ENCODE measurements at places on chromosomes 11 and 22. TPM values are rescaled to one million over a fixed set of nuclear protein-coding genes. Genes with fewer than 3 reads are reported as not detected.

Gene POU2AF3
- 0.99 TPM for total RNA-seq

Gene INPP5J
- total RNA-seq, result 2.7 TPM

Gene PKNOX2
- total RNA-seq, result 9.7 TPM

Gene MMP27
- 1.2 TPM for total RNA-seq

Gene BEST1
- 66.5 TPM for total RNA-seq

Gene PGA5
- total RNA-seq, result not detected

Gene GRK3
- total RNA-seq, result 16.0 TPM

Gene MOV10L1
- 5.6 TPM for total RNA-seq

Gene DNAJB7
- not detected for total RNA-seq

Gene B4GALNT4
- 71.6 TPM for total RNA-seq

Gene CD248
- total RNA-seq, result 37.8 TPM

Gene LGALS1
- 510 TPM for total RNA-seq

Gene RFPL1
- total RNA-seq, result not detected

Gene GLB1L2
- total RNA-seq, result 8.7 TPM

Gene GALR3
- total RNA-seq, result not detected

Gene SGSM1
- total RNA-seq, result 3.6 TPM

Gene TIGD3
- total RNA-seq, result 3.6 TPM

Gene OR52E2
- total RNA-seq, result not detected

Gene NUCB2
- 102 TPM for total RNA-seq

Gene KDM4E
- total RNA-seq, result not detected

Gene OR51B2
- total RNA-seq, result 0.44 TPM

Gene CCDC117
- total RNA-seq, result 42.3 TPM

Gene CEP126
- 17.2 TPM for total RNA-seq

Gene PATE4
- not detected for total RNA-seq

Gene TYR
- total RNA-seq, result 65.3 TPM

Gene VPS37C
- 12.5 TPM for total RNA-seq

Gene GPR83
- total RNA-seq, result 1.3 TPM

Gene TREH
- total RNA-seq, result not detected

Gene MRGPRX4
- not detected for total RNA-seq

Gene SERPING1
- 31.2 TPM for total RNA-seq
